AG04449 (cell line): ENCODE measurements at places on chromosomes 2 and 18.

- DNase-seq, result no peak
Measured at GRCh38 chr18:48777026-48777743, 173.6 kb downstream of the SMAD7 start.

GRCh38 chr2:211494536-211494935 is 938.1 kb downstream of the CPS1 start:
- DNase-seq, result no peak

DNA sequence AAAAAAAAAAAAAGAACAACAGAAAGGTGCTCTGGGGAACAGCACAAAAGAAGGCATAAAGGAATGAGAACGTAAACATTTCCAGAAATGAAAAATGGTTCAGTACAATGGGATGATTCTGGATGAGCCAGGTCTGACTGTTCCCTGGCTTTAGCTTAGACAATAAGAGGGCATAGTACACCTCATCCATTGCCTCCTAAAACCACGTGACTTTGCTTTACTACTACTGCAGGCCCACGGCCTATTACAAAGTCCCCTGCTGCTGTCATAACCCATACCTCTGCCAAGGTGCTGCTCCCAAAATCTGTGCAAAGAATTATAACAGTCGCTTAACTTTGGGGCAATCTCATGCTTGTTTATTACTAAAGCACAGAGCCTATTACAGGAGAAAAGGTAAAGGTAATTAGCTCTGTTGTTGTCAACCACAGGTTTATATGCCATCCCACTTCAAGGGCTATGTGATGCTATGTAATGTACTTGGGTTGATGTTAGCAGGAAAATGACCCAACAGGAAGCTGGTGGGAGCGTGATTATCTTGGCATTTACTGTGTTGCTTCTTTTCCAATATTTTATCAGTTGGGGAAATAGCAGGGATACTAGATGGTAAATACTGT is 26.8 kb downstream of the STK17B start:
- no peak for DNase-seq

GRCh38 chr2:38130876-38131275 is 54.9 kb upstream of the CYP1B1 start:
- DNase-seq, result no peak

DNA sequence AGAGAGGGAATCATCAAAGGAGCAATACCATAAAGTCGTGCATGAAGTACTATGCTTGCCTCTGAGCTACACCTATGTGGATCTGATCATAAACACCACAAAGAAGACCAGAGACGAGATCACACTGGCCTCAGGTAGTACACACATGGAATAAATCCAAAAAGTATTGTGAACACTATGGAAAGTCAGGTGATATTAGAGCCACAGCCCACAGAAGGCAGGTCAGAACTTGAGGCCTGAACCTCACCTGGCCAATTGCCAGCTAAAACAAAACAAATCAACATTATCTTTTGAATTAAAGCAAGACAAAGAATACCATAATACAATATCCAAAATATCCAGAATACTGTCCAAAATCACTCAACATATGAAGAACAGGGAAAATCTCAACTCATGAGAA is 371.1 kb downstream of the NCKAP5 start:
- no peak for DNase-seq

DNA sequence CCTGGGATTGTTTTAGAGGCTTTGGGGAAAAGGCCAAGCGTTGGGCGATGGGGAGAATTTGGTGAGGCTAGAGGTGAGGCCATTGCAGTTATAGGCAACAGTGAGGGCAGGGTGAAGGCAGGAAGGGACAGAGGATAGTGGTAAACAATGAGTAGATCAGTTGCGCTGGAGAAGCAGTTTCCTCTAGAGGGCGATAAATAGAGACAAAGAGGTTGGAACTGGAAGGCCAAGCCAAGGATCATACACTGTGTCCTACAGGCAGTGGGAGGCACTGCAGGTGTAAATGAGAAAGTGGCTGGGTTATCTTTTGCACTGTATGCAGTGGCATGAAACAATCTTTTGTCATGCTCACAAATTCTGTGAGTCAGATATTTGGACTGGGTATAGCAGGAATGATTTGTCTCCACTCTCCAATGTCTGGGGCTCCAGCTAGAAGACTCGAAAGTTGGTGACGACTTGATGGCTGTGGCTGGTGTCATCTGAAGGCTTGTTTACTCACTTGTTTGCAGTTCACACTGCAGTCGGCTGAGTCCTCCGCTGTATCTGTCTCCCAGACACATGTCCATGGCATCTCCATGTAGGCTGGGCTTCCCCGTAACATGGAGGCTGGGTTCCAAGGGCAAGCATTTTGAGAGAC is 82.1 kb downstream of the TNP1 start:
- DNase-seq, result no peak

DNA sequence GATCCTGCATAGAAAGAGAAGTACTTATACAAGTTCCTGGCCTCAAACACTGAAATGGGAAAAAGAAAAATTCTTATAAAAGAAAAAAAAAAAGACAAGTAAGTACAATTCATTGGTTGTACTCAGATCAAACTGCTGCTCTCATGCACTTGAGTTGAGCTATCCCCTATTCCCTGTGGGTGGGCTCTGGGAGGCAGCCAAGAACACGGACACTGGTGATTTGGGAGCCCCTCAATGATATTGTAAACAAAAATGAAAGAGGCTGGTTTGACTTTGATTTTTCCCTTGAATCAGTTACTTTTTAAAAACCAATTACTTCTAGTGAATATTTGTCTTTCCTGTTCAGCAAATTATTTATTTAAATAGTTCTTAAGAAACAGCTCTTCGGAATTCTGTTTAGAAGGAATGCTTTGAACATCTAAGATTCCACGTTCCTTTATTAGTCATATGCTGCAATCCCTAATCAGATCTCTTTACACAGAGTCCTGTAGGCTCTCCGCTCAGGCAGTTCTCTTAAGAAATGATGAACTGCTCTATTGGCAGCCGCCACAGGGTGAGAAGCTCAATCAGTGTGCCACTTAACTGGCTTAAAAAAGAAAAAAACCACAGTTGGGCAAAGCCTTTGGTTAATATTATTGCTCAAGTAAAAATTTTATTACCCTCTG is 225.1 kb downstream of the TMEM182 start:
- DNase-seq, result no peak

- DNase-seq, result no peak
Measured at GRCh38 chr2:227834916-227835650, 21.4 kb downstream of the CCL20 start.

DNA sequence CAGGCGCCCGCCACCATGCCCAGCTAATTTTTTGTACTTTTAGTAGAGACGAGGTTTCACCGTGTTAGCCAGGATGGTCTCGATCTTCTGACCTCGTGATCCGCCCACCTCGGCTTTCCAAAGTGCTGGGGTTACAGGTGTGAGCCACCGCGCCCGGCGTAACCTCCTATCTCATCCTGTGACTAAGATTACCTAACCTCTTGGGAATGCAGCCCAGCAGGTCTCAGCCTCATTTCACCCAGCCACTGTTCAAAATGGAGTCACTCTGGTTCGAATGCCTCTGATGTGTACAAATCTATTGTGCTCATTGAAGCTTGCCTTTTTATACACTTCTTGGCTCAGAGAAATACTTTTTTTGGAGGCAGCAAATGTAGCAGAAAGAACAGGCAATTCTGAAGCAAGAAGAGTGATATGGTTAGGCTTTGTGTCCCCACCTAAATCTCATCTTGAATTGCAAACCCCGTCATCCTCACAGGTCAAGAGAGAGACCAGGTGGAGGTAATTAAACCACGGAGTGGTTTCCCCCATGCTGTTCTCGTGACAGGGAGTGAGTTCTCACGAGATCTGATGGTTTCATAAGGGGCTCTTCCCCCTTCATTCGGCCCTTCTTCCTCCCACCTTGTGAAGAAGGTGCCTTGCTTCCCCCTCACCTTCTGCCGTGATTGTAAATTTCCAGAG is 60.6 kb downstream of the SLC4A3 start:
- DNase-seq, result no peak

- DNase-seq, result peak; percentile 7
Measured at GRCh38 chr18:228586-228985, 39.3 kb downstream of the THOC1 start.

- DNase-seq, result peak; percentile 28
Measured at GRCh38 chr2:111071600-111072171, 49.0 kb upstream of the BCL2L11 start.

GRCh38 chr2:107607054-107607453 is 219.6 kb upstream of the RGPD4 start:
- no peak for DNase-seq

DNA sequence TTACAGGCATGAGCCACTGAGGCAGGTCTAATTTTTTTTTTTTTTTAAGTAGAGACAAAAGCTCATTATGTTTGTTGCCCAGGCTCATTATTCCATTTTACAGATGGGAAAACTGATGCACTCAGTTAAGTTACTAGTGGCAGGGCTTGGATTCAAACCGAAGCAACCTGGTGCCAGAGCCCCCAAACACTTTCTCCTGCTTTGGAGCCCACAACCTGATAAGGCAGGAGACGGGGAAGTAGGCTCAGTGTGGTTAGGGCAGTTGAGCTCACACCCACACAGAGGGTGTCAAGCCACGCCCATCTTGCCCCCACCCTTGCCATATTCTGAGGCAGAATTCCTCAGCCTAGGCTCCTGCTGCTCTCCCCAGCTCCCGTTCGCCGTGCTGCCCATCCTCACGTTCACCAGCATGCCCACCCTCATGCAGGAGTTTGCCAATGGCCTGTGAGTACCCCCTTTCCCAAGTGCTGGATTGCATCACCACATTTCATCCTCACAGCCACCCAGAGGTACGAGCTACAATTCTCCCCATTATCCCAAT is 5.8 kb upstream of the CTDSP1 start:
- DNase-seq, result no peak

- no peak for DNase-seq
Measured at GRCh38 chr2:202950592-202950991, 38.5 kb downstream of the CARF start.

DNA sequence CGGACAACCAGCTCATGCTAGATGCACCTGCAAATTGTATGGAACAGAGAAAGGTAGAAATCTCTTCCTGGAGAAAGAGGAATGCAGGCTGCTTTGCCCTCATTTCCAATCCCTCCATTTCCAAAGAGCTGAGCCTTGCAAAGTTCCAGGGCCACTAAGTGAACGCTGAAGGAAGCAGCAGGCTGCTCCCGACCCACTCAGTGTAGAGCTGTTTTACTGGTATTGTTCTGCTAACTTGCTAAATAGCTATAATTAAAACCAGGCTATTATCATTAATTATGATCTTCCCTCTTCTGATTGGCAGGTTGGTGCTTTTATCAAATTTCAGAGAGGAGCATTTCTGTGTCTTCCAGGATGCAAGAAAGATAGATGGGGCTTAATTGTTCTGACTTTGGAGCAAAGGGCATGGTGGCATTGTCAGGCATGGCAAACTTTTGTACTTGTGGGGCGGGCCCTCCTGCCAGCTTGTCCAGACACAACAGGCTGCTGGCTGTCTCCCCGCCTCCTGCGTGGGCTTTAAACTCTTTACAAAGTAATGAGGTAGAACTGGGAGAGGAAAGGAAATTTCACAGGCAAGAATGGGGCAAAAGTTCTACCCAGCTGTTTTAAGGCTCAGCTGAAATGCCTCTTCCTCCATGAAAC is 40.2 kb downstream of the ALK start:
- DNase-seq, result no peak

DNA sequence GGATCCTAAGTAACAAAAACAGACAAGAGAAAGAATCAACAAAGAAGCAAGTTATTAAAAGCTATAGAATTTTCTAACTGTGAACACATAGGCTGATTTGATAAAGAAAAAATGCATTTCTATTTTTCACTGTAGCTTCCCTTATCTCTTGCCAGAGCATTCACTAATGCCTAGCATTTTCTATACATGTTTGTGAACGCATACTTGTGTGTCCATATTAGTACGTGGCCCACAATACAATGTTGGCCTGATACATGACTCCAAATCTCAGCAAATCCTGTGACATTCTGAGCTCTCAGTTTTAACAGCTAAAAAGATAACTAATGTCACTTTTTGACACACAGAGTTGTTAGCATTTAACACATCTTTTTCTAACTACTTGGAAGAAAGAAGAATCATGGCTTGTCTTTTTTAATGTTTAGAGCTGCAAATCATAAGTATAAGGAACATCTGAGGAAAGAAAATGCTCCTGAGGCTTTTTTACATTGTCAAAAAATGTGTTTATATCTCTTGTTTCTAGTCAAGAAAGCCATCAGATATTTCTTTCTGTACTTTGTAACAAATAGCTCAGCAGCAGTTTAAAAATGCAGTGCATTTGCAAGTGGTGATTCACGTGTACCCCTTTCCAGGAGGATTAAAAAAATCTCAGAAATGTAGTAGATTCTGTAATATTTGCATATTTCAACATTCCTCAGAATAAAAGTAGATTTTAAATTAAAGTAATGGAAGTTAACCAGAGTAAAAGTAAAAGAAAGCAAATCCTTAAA is 1646.8 kb upstream of the TMEFF2 start:
- no peak for DNase-seq

- DNase-seq, result no peak
Measured at GRCh38 chr2:39573276-39573675, 92.4 kb upstream of the TMEM178A start.

DNA sequence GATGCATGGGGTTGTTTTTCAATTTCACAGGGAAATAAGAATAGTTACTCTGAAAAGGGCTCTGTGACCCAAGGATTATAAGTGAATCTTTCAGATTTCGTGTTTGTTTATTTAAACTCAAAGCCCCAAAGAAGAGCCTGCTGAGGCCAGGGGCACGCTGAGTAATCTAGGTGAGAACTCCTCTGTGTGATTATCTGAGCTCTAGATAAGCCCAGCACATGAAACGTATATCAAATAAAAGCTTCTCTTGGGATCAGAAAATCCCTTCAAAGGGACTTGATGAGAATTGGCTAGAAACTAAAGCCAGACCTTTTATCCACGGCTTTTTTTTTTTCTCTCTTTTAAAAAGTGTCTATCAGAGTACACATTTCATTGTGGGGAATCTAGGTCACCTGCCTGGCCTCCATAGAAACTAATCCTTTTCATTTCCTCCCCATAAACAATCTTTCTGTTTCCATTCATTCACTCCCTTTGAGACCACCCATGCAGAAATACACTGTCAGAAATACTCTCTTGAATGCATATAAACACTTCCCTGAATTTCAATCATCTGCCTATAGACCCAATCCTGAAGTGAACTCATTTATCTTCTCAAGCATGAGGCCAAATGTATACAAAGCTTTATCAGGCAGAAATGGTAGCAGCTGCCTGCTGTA is 137.4 kb downstream of the RIT2 start:
- no peak for DNase-seq

DNA sequence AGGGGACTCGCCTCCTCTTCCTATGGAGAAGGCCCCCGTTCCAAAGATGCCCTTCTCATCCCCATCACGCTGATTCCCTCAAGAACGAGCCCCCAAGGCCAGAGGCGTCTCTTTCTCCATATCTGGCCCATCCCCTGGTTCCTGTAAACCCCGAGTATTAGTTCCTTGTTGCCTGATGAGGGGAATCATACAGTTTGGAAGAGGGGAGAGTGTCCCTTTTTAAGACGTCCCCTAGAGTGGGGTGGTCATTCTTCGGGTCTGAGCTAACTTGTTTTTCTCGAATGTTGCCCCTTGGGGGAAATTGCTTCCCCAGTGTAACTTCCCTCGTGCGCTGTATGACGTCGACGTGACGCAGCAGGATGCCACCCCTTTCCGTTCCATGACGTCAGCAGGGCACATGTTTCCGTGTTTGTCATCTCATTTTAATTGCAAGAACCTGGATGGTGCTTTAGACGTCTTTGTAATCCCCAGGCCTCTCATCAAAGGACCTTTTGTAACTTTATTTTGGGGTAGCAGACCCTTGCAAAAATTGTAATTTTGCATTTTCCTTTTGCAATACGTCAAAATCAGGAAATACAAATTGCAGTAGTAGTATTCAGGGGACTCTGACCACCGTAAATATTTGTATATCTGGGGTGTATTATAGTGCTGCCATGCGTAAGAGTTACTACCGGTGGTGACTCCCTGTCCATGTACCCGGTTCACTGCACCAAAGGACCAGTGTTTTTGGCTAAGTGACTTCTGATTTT is 569 bp downstream of the BABAM2 start:
- DNase-seq, result no peak
